NB4 (cell line): ENCODE measurements at places on chromosomes 12 and 14.

GRCh38 chr12:88662961-88663360, 82.7 kb upstream of the KITLG start:
- DNase-seq = no peak

DNA sequence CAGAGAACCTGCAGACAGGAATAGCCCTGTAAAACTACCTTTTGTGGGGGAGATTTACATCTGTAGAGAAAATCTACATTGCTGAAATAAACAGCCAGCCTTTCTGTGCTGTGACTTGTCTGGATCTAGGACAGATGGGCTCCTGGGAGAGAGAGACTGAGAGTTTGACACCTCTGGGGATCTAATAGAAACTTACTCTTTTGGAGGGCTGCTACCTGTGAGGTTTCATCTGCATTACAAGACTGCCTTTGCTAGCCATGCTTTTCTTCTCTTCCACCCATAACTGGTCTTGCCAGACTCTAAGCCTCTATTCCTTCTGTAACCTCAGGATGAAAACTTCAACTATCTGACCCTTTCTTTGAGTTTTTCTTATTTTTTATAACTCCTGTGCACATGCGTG, 452.6 kb downstream of the ZFP36L1 start:
- no peak for DNase-seq

GRCh38 chr14:50791201-50791600, 39.8 kb downstream of the NIN start:
- no peak for DNase-seq

DNA sequence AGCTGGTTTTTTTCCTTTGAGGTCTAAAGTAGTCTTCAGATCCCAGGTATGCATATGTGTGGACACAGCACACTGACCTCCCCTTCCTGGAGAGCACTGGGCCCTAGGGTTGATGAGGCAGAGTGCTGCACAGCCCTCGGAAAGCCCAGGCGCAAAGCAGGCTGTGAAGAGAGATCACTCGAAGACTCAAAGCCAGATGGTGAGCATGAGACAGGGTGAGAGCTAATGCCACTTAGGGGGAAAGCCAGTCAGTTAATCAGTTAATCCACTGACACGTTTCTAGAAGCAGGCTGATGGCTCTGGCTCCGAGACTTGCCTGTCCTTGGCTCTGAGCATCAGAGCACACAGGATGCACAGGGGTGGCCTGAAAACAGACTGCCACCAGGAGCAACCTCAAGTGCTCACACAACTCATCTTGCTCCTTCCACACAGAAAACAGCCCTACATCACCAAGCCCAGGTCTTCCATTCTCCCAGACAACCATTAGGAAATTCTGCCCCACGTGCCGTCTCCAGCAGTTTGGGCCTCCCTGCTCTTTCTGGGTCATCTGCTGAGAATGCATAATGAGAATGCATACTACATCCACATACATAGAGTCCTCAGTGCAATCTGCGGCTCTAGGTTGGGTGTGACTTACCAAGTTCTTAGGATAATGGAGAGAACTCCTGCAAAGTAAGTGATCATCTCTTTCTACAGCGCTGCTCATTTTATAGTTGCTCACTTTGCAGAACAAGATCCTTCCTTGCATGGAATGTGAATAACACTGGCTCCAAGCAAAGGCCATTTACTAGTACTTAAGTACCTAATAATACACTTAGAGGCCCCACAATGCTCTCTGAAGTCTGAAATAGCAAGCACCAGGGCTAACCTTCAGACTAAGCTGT, 12.0 kb downstream of the AQP6 start:
- DNase-seq = no peak
